Stimulated activated CD8-positive, alpha-beta memory T cell treated with anti-CD3 and anti-CD28 coated beads, Interleukin-4, amount 100 ng/mL, for 4 hours (primary cell): ENCODE measurements at places on chromosomes 2 and 18.

DNA sequence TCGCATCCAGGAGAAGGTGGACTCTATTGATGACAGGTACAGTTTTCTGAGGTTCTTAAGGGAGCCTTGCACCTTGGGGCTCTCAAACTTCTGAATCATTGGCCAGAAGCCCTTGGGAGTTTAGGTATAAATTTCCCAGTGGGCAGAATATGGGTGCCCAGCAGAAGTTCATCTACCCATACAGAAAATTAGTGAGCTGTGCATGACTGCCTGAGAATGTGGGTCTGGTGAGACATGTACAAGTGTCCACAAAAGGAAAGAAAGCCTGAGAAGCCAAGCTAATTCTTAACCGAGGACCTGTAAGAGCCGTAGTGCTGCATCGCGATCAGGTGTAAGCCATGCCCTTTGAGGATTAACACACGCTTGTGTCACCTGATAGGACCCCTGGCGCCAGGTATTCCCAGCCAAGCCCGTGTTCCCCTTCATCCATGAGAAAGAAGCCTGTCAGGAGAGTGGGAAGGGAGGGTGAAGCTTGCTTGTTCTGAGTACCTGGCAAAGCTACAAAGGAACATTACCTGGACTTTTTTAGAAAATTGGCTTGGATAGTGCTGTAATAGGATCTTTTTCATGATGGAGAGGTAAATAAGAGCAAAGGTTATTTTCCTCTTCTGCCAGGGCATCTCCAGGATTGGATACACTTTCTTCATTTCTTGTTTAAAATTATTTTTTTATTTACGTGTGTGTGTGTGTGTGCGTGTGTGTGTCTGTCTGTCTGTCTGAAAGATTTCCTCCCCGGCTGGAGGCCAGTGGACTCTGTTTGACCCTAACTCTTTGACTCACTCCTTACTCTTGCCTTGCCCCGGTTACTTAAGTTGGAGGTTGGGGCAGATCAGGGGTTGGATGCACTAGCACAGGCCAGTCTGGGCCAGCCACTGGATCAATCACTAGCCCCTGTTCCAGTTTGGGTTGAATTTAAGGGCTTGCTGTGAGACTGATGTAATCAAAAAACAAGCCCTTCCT lies 90.4 kb upstream of the EML6 start:
- no peak for DNase-seq

DNA sequence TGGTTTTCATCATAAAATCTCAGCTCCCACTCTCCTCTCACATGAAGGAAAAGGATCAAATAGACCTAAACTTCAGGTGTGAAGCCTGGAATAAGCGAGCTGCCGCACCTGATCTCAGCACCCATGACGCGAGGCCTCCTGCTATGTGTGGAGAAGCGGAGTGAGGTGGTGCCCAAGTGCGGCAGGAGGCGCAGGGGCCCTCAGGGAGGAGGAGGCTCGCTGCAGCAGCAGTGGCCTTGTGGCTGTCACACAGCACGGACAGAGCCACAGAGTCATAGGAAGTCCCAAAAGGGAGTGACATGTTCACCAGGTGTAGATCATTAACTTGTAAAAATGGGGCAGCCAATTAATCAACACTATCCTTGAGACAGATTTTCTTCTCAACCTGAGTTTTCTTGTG lies 9.1 kb downstream of the SCLY start:
- DNase-seq = no peak

DNA sequence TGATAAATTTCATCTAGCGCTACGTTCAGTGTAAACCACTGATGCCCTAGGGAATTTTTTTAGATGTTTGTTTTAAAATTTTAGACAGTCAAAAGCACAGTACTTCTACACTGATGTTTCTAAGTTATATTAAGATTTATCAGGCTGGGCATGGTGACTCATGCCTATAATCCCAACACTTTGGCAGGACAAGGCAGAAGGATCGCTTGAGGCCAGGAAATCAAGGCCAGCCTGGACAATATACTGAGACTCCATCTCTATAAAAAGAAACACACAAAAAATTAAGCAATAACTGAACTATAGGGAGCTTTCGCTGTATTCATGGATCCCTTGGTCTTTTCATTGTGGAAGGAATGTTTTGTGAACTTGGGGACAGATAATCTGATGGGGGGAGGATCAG lies 50.6 kb upstream of the MAPRE2 start:
- no peak for DNase-seq

DNA sequence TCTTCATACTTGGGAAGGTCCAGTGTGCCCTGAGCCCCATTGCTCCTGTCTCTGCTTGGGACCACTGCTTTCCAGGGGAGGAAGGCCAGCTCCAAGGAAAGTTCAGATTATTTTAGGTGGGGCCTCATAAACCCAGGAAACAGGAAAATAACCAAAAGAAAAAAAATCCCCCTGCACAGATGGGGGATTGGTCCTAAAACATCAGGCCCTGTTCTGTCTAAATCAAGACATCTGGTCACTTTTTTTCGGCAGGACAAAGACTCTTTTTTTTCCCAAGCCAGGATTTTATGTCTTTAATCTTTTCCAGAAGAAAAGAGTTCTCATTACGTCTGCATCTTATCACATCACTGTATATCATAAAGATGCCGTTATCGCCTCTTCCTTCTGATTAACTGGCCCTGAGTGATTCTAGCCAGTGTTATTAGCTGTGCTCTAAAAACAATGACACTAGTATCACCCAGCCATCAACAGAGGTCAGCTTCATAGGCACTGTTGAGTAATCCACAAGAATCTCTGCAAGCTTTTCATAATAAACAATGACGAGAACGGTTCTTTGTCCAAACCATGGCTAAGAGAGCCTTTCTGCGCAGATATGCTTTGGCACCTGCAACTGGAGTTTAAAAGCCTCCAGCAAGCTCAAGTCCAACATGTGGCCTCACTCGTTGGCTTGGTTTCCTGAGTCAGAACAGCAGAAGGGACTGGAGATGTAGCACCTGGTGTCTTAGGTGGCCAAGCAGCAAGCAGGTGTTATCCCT lies 138.2 kb downstream of the VAPA start:
- no peak for DNase-seq

DNA sequence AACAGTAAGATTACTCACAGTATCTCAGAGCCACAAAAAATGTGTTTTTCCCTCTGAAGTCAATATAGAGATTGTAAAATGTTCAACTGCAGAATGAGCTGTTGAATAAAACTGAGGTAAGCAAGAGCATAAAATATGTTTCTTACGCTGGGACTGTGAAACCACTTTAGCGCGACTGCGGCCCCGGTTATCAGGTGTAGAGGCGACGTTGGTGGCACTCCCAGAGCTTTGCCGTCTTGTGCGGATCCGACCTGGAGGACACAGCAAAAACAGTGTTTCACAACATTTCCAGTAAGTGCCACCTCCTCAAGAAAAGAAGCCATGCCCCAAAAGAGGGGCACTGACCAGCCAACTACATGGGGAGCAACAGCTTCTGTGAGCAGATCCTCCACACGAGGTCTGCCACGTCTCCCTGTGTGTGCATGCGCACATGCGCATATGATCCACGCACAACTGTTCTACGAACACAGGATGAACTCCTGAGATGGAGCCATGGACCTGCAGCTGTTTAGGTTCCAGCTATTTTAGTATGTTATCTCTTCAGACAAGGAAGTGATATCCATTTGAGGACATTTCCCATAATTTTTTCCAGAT lies 100.7 kb upstream of the RNU4ATAC start:
- no peak for DNase-seq

- no peak for DNase-seq
Measured at GRCh38 chr2:216205486-216205885, 96.3 kb downstream of the XRCC5 start.

GRCh38 chr2:158021226-158021625 lies 80.5 kb upstream of the UPP2 start:
- DNase-seq = no peak

DNA sequence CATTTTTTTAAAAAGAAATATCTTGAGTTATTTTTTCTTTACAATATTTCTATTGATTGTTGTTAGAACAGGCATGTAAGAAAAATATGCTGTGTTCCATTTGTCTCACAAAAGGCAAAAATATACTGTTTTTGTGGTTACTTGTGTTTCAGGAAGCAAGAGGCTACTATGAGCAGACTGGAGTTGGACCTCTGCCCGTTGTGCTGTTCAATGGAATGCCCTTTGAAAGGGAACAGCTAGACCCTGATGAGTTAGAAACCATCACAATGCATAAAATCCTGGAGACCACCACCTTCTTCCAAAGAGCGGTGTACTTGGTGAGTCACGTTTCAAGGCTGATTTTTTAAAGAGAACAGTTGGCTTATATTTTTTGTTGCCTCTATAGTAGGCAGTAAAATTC lies 54.7 kb downstream of the UGGT1 start:
- DNase-seq = no peak

GRCh38 chr2:3575534-3576262 lies 638 bp downstream of the RPS7 start:
- DNase-seq = no peak

GRCh38 chr2:205408696-205409095 lies 273.6 kb upstream of the NRP2 start:
- DNase-seq = no peak

DNA sequence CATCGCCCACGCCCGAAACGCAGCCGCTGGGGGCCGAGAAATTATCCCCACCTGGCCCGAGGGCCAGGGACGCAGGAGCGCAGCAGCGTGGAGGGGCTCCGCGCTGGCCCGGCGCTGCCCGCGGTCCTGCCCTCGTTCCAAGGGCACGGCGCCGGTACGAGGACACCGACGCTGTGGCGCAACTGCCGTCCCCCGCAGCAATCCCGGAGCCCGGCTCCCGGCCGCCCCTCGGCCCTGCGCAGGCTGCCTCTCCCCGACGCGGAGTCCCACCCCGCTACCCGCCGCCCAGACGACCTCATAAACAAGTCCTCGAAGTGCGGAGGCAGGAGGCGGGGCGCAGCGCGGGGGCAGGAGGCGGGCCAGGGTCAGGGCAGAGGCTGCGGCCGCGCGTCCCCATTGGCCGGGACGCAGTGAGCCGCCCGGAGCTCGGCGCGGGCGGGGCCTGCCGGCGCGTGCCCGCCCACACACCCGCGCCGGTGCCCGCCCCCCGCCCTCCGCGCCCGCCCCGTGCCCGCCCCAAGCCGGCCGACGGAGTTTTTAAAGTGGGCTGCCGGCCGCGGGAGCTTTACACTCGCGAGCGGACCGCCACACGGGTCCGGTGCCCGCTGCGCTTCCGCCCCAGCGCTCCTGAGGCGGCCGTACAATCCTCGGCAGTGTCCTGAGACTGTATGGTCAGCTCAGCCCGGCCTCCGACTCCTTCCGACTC lies at the start of gene EPAS1:
Gene EPAS1, plus strand, starts transcription at position 568 of the 706 bp plus-strand sequence. CDS start 505 bp downstream, outside the sequence.
- peak; percentile 73 for DNase-seq
